Transverse colon (tissue), 4 donors: ENCODE measurements at places on chromosomes 5 and 9. TPM values are rescaled to one million over a fixed set of nuclear protein-coding genes. Genes with fewer than 3 reads are reported as not detected.

ARAP3 gene
- total RNA-seq: 2.7 TPM

OR1B1 gene
- not detected for total RNA-seq

IL7R gene
- 9.1 TPM for total RNA-seq

HAVCR2 gene
- 6.7 TPM for total RNA-seq

POMT1 gene
- total RNA-seq: 85.8 TPM

NAIP gene
- 22.1 TPM for total RNA-seq

BTNL3 gene
- total RNA-seq: 15.7 TPM

QRFP gene
- not detected for total RNA-seq

IL13 gene
- total RNA-seq: not detected

CTNNAL1 gene
- 12.1 TPM for total RNA-seq

FRMD3 gene
- total RNA-seq: 37.0 TPM

TTLL11 gene
- 47.4 TPM for total RNA-seq

AQP7 gene
- 207 TPM for total RNA-seq

SLC23A1 gene
- 9.5 TPM for total RNA-seq

ADAMTSL2 gene
- 2.4 TPM for total RNA-seq

PTPN3 gene
- total RNA-seq: 15.1 TPM

ZNF189 gene
- 21.3 TPM for total RNA-seq

PCDHB7 gene
- 0.55 TPM for total RNA-seq

IL12B gene
- total RNA-seq: not detected

LCN1 gene
- total RNA-seq: not detected

PTPRD gene
- 55.6 TPM for total RNA-seq

DBH gene
- total RNA-seq: not detected

UNC5A gene
- total RNA-seq: not detected

TAF11L5 gene
- total RNA-seq: not detected

ESM1 gene
- not detected for total RNA-seq

TMC1 gene
- total RNA-seq: not detected

AGTPBP1 gene
- 19.5 TPM for total RNA-seq

UBQLN1 gene
- total RNA-seq: 87.3 TPM

CYSRT1 gene
- total RNA-seq: not detected

PTGES gene
- 0.80 TPM for total RNA-seq

PLCXD3 gene
- total RNA-seq: not detected
